ENCODE measurements at places on chromosomes 11 and 22. TPM values are rescaled to one million over a fixed set of nuclear protein-coding genes. Genes with fewer than 3 reads are reported as not detected.

SLC29A2 gene
- 33.2 TPM for polyA plus RNA-seq

MSANTD2 gene
- 17.2 TPM for polyA plus RNA-seq

THRSP gene
- 0.25 TPM for polyA plus RNA-seq

BARX2 gene
- 8.5 TPM for polyA plus RNA-seq

DAGLA gene
- polyA plus RNA-seq: 6.2 TPM

CHKA gene
- 25.7 TPM for polyA plus RNA-seq

CDC42EP1 gene
- 51.8 TPM for polyA plus RNA-seq

DNA sequence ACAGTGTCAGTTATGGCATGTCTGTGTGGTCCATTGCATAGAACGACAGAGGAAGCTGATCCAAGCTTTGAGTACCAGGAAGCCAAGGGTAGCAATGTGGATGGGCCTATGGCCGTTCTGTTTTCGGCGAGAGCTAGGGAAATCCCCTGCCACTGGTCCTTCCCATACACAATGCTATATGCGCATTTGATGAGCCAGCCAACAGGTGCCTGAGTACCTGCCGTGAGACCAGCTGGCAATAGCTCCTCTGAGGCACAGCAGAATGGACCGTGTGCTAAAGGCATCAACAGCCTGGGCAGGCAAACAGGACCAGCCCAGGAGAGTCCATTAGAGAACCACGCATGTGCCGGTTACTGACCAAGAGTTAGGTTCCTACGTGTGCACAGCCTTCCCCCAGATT, 753.0 kb downstream of the NTM start:
- DNase-seq: no peak

GRCh38 chr22:19555651-19556050, 31.4 kb upstream of the CLDN5 start:
- no peak for DNase-seq

- peak; percentile 66 for DNase-seq
These were observed at the start of gene GRK2 for GRCh38 chr11:67266449-67267187. GRK2 (plus strand) TSS chr11:67266473; CDS start chr11:67266700, 227 bp downstream.

- DNase-seq: peak; percentile 75
These were observed 105.3 kb upstream of the HSD17B12 start for GRCh38 chr11:43574949-43575912.

DNA sequence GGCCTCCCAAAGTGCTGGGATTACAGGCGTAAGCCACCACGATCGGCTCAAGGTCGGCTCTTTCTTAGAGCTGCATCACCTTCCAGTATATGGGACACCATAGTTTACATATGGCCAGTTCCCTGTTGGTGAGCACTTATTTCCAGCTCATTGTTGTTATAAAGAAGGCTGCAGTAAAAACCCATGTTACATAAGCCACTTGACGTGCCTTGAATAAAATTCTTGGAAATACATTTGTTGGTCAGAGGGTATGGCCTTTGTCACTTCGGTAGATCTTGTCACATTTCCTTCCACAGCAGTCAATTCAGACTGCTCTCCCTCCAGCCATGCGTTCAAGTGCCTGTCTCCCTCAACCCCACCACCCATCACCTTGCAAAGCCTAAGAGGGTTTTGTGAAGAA, 92.9 kb downstream of the PRR5L start:
- DNase-seq: no peak

DNA sequence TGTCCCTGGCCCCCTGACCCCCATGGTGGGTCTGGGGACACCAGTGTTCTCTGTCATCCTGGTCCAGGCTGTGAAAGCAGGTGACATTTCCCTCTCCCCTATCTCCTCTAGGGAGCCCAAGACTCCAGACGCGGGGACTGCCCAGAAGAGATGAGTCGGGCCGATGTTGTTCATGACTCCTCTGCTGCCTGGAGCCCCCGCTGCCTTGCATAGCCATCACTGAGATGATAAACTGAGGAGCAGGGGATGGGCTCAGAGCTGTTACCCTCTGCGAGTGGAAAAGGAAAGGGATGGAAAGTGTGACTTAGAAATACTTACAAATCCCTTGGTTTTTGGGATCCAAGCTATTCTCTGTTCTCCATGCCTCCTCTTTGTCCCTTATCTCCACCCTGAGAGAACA, 209.6 kb downstream of the DSCAML1 start:
- no peak for DNase-seq

DNA sequence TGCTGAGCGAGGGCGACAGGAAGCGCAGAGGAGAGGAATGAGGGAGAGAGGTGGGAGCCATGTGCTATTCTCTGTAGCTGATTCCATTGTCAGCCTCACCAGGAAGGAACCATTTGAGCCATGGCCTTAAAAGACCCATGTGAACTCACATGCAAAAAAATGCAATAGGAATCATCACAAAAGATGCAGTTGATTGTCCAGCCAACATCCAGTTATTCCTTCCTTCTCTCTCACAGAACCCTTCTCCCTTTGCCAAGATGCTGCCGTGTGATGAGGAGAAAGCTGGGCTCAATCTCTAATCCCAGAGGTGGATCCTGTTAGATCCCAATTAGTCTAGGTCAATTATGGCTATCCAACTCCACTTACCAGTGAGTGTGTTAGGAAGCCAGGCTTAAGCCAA, 58.2 kb upstream of the RRAS2 start:
- peak; percentile 20 for DNase-seq

DNA sequence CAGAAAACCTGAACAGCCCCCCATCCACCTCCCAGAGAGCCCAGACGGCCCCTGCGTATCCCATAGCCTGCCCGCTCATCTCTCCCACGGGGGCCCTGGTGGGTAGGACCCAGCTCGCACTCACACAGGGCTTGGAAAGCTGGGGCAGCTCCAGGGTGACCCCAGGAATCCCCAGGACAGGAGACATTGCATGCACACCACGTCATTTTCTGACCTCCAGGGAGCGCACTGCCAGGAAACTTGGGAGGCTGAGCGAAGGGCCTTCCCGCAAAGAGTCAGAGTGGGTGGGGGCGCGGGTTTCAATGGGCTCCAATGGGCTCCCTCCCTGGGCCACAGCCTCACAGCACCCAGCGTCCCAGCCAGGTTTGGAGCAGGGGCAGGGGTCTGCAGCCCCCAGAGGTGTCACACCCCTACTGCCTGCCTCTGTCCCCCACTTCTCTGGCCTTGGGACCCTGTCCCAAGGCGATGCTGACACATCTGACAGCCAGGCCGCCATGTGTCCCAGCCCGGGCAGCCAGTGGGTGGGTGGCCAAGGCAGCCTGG, 8.2 kb upstream of the SYT8 start:
- DNase-seq: no peak

- no peak for DNase-seq
These were observed 171.9 kb upstream of the MPPED2 start for GRCh38 chr11:30758012-30758411.
